Stimulated activated CD4-positive, alpha-beta T cell treated with anti-CD3 and anti-CD28 coated beads, Interleukin-12 subunit alpha, Interleukin-12 subunit beta, amount 100 ng/mL, for 24 hours (primary cell): ENCODE measurements at places on chromosomes 12 and 14.

DNA sequence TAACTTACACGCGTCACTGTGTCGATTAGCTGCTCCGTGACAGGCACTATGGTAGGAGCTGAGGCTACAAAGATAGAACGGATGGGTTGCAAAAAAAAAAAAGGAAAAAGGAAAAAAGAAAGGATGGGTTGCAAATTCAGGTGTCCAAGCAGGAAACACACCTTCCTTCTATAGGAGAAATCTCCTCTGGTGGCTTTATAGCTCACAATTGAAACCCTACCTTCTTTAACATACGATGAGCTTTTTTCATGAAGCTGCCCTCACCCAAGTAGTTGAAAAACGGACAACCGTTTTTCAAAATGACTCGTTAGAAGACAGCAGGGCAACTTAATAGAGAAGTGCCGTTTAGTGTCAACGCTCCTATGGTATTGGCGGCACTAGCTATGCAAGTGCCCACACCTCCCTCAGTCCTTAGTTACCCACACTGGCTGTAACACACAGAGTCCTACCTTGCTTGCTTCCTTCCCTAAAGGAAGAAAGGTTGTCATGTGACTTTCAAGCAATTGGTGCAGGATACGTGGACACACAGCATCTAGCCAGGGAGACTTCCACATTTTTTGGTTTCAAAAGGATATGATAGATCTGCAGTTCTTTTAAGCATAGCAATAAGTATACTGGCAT lies 682 bp upstream of the TRIP11 start:
- no peak for DNase-seq

GRCh38 chr12:578748-579419 lies 84.4 kb downstream of the NINJ2 start:
- no peak for DNase-seq

- DNase-seq: no peak
Measured at GRCh38 chr12:7859552-7859951, 13.2 kb downstream of the SLC2A14 start.

GRCh38 chr12:41189395-41190251 lies 1.5 kb downstream of the PDZRN4 start:
- DNase-seq: no peak

- DNase-seq: no peak
Measured at GRCh38 chr12:23576372-23576771, 373.1 kb downstream of the SOX5 start.
